ENCODE measurements at places on chromosomes 12 and 14.

GRCh38 chr12:104873374-104873773, 84.7 kb downstream of the SLC41A2 start:
- DNase-seq, result no peak

GRCh38 chr14:87203346-87203745, 789.6 kb downstream of the GALC start:
- no peak for DNase-seq

- no peak for DNase-seq
Observed at GRCh38 chr12:132501204-132501940, 11.4 kb downstream of the FBRSL1 start.

DNA sequence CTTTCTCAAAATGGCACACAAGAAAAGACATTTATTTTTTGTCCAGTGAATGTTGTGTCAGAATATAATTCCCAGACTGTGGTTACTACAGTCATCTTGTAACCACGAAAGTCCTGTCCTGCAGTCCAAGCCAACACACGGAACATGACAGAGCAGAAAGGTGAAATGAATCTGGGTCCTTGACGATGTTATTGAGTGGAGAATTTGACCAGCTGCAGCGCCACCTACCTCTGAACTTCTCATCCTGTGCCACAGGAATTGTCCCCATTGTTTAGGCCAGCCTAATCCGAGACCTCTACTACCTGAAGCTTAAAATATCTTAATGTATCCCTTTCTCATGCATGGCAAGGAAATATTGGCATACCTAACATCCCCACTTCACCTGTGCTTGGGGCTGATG, 64.1 kb upstream of the OTX2 start:
- DNase-seq, result no peak

DNA sequence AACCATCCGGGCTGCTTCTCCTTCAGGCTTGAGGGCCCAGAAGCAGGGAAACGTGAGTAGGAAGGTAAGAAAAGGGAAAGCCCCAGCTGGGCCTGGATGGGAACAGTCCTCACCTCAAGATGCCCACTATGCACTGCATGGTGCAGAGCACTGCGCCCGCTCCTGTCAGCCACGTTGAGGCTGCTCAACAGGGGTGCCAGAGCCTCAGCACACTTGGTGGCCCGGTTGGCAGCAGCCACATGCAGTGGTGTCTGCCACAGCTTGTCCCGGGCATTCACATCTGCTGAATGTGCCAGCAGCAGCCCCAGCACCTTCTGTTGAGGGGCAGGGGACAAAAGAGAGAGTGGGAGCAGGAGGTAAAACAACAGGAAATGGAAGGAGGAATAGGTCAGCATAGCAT, 2.5 kb downstream of the ANKRD52 start:
- no peak for DNase-seq

DNA sequence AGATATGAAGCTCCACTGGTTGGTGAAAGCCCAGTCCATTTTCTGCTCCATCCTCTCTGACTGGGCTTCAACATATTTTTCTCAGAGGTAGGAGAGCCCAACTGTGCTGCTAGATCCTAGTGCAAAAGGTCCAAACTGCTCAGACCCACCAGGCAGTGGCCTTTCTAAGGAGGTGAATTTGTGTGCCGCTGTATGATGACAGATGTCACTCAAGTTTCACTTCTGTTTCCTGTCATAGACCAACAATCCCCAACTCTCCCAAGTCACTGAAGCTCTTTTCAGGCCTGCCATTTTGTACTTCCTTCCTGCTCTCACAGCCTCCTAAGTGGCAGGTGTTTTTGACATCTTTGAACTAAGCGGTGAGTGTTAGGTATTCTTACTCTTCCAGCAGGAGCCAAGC, 16.4 kb upstream of the RNASE4 start:
- DNase-seq, result no peak

GRCh38 chr12:1309613-1310012, 284.8 kb downstream of the FBXL14 start:
- no peak for DNase-seq

- DNase-seq, result no peak
Observed at GRCh38 chr12:122851820-122852219, 16.6 kb downstream of the HIP1R start.

- no peak for DNase-seq
Observed at GRCh38 chr12:116620124-116620491, 60.9 kb downstream of the MAP1LC3B2 start.

- DNase-seq, result no peak
Observed at GRCh38 chr12:119014368-119014767, 33.0 kb downstream of the SRRM4 start.

GRCh38 chr12:4270831-4271716, 2.5 kb upstream of the CCND2 start:
- peak; percentile 15 for DNase-seq

DNA sequence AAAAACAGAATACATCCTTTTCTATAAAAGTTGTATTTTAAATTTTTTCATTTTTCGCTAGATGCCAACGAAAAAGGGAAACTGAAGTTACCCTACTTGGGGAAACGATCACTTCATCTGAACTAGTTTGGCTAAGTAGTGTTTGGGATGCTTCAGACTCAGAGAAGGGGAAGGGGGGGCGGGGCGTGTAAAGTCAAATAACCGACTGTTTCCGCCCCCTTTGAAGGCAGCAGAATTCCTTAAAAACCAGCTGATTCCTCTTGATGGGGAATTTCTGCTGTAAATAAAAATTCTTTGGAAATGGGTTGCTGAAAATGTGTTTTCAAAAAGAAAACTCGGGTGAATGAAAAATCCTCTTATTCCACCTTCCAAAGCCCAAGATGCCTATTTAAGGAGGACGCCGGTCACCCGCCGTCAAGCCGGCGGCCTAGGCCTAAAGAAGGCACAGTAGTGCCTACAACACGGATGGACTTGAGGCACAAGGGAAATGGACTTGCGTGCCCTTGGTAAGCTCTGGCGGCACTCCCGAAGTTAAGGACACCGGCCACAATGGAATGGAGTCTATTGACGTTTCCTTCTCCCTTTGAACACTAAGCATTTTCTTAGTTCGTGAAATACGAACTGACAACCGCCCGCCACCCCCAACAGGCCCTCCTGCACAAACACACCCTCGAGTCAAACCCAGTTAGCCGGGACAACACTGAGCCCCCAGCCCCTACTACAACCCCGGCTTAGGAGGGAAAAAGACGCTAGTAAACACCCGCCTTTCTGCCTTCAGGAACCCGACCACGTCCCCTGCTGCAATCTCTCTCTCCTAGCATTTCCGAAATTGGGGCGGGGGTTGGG, 1.9 kb downstream of the ATXN2 start:
- peak; percentile 48 for DNase-seq

DNA sequence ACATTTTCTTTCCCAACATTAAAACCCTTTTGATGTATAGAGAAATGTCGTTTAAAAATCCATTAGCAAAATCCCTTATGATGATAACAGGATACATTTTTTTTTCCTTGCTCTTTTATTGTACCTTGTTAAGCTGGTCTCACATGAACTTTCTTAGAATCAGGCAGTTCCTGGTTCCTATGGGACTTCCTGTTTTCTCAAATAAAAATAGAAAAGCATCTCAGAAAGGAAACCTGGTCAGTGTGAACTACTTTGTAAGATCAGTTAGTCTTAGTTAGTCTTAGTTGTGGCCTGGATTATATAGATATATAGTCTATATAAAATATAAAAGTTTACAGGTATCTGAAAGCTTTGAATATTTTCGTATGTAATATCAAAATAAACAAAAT, 40.3 kb downstream of the LEMD3 start:
- DNase-seq, result no peak

DNA sequence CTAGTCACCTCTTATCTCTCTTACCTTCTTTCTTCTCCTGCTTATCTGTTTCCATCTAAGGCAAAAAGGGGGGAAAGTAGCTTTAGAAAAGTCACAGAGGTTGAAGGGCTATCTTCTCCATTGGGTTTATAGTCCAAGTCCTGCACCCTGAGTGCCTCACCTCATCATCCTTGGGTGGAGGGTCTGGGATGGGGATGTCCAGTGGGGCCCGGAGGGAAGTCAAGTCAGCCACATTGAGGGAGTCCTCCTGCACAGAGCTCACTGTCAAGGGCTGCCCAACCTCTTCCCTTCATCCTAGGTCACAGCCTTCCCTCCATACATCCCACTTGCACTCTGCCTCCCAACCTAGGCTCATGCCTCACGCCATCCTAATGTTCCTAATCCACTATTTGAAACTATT, 1.2 kb downstream of the PSME2 start:
- DNase-seq, result no peak

DNA sequence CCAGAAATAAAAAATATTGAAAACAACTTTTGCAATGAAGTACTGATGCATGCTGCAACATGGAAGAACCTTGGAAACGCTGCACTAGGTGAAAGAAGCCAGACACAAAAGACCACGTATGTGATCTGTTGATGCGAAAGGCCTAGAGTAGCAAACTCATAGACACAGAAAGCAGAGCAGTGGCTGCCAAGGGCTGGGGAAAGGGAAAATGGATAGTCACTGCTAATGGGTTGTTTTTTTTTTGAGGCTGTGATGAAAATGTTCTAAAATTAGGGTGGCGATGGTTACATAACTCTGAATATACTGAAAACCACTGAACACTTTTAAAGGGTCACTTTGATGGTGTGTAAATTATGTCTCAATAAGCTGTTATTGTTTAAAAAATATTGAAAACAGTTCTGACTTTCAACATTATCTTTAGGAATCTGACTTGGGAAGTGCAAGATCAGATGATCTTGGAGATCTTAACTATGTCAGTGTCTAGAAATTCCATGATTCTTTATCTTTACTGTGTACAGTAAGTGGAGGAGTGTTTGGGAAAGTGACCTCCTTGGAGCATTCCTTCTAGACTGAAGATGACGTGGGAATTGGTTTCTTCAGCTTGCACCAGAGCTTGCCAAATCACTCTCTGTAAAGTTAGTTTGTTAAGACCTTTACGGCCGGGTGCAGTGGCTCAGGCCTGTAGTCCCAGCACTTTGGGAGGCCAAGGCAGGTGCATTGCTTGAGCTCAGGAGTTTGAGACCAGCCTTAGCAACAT, 12.4 kb downstream of the MLXIP start:
- DNase-seq, result no peak

DNA sequence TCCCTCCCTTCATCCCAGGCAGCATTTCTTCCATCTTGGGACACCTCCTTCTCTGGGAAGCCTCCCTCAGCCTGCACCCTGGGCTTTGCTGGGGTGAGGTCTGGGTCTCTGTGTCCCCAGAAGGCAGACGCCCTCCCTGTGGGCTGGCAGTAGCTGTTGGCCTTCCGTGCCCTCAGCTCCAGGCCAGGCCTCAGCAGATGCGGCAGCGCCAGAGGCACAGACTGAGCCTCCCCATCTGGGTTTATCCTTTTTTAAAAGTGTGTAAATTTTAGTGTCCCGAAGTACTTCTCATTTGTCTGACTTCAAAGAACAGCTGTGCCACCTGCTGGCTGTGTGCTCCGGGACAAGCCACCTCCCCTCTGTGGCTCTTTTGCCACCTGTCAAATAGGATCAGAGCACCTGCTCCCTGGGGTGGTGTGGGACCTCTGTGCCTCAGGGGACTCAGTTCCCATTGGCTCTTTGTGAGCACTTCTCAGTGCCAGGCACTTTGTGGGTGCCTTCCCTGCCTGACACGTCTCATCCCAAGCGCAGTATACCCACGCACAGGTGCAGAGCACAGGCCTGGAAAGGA, 11.1 kb downstream of the EXOC3L4 start:
- DNase-seq, result peak; percentile 33

- DNase-seq, result no peak
Observed at GRCh38 chr12:114703060-114703493, 19.1 kb upstream of the TBX3 start.

DNA sequence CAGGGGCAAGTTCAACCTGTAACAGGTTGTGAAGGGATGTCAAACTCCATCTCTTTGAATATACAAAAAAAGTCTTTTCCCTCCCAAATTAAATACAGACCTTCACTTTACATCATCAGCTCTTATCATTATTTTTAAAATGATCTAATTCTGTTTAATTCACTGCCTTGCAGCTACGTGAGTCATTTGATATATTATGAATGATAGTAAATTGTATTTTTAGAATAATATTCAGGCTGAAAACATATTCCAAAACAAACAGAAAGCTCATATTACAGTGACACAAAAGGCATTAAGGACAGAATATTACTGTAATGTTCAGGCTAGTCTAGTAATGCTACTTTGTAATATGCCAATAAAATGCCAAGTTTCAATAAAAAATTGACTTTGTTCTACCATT, 53.3 kb downstream of the BCAT1 start:
- DNase-seq, result no peak

- no peak for DNase-seq
Observed at GRCh38 chr12:131994589-131994988, 44.8 kb downstream of the EP400 start.

- DNase-seq, result no peak
Observed at GRCh38 chr12:130977046-130977742, 23.5 kb downstream of the ADGRD1 start.

- DNase-seq, result no peak
Observed at GRCh38 chr14:39576258-39576657, 144.0 kb upstream of the FBXO33 start.

GRCh38 chr12:47270782-47271664, 191.3 kb upstream of the AMIGO2 start:
- DNase-seq, result no peak

DNA sequence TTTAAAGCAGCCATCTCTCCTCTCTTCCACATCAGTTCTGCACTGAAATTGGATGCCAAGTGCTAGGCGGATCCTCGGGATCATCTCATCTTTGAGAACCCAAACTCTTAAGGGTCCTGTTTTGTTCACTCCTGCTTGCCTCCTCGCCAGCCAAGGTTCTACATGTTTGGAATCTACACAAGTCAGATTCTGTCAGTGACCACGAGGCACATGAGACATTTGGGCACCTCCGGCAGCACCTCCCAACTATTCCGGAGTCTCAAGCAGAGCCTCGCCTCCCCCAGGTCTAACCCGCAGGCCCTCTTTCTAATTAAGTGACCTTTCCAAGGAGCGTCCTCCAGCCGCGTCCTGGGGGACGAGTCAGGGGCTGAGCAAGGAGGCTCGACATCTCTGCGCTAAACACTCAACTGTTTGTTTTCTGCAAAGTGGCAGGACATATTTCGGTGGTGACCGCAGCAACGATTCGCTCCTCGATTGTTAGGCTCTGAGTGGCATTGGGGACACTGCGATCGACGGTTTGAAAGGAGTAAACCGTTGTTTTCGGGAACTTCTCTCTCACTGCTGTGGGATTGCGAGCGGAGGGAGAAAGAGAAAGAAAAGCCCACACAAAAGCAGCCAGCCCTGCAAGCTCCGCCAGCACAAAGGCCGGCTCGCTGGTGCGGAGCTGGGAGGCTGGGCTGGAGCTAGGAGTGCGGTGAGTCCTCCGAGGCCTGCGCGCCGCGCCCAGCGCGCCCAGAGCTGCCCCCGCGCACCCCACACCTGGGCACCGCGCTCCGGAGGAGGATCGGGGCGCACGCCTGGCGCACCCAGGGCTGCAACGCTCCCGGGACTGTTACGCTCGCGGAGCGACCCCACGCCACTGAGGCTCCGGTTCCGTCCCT, 640 bp downstream of the ARMH4 start:
- DNase-seq, result no peak

GRCh38 chr12:105253866-105254513, 18.0 kb upstream of the APPL2 start:
- DNase-seq, result no peak

DNA sequence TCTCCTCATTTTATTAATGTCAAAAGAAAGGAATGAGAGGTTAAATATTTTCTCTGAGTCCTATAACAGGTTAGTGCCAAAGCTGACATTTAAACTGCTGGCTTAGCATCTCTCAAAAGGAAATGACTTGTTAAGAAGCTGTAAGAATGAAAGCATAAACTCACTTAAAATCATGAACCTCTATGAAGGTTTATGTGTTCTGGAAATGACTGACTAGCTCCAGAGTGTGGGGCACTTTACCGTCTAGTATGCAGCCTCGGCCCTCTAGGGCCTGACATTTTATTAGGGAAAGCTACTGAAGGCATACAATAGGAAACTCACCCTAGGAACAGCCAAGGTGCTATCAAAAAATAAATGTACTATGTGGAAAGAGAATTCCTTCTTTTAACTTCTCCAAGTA, 35.1 kb downstream of the SPX start:
- DNase-seq, result no peak

Data from DND-41 (cell line).